ENCODE measurements at places on chromosomes 16 and 17.

DNA sequence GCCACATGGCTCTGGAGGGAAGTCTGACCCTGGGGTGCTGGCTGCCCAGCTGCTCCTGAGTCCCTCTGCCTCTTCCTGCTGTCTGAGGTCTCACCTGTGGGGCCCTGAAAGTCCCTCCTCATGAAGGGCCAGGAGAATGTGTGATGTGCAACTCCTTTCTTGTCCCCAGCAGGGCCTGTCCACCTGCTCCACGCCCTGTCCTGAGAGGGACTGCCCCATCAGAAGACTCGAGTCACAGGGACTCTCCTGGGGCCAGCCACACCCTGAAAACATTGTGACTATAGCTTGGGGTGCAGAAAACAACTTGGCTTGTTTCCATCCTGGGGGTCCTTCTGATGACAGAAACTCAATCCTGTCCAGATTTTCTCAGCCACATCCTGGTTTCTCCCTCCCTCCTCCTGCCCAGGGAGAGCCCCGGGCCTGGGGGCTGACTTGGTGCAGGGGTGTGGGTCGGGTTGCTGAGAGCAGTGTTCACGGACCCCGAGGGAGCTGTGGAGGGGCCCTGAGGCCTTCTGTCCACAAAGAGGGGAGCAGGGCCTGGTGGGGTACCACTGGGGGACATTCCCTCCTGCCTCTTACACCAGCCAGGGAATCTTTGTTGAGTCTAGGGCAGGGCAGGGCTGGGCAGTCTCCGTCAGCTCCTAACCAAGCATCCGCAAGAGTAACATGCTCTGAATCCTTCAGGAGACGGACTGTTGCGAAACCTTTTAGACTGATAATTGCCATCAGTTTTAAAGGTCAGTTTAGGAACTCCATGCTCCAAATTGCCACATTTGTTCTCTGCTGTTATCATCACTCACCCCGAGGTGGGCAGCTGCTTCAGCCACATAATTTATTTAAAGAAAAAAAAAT is 45.9 kb downstream of the NT5M start:
- DNase-seq, result no peak

DNA sequence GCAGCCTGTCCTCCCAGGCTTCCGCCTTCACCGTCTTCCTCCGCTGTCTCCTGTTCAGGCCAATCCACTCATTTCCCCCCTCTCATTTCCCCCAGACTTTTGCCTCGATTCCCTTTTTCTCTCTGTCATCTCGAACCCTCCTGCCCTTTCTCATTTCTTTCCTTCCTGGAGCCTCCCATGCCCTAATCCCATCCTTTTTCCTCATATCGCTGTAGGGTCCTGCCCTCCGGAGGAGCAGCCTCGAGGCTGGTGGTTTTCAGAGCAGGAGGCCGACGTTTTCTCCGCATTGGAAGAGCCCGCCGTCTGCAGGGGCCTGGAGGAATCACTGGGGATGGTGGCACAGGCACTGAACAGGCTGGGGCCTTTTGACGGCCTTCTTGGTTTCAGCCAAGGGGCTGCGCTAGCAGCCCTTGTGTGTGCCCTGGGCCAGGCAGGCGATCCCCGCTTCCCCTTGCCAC is 597 bp downstream of the OVCA2 start:
- DNase-seq, result no peak

- no peak for DNase-seq
Observed at GRCh38 chr16:15946257-15947044, 3.0 kb upstream of the ABCC1 start.

DNA sequence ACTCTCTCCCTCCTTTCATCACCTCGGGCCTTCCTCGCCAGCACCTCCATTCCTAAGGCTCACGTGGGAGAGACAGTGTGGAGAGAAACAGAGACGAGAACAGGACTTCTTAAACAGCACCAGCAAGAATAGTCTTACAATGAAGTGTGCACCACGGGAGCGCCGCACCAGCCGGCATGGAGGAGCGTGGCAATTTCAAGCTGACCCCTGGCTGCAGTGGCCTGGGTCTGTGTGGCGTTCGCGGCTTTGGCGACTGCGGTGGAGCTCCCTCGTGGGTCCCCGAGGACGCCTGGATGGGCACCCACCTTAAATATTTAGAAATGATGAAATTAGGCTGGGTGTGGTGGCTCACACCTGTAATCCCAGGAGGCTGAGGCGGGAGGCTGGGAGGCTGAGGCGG is 20.5 kb upstream of the MED9 start:
- DNase-seq, result no peak

- DNase-seq, result peak; percentile 43
Observed at GRCh38 chr16:50326835-50327465, 41.8 kb downstream of the BRD7 start.

DNA sequence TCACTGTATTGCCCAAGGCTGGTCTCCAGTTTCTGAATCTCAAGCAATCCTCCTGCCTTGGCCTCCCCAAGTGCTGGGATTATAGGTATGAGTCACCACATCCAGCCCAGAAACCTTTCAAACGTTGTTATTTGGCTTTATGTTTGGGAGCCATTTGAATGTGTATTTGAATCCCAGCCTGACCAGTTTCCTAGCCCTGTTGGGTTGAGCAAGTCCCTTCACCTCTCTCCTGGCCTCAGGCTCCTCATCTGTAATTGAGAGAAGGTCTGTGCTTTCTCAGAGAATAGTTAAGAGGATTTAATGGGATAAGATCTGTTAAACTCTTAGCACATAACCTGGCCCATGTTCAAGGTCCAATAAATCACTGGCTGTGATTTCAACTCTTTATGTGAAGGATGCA is 385.8 kb upstream of the RBFOX1 start:
- no peak for DNase-seq

DNA sequence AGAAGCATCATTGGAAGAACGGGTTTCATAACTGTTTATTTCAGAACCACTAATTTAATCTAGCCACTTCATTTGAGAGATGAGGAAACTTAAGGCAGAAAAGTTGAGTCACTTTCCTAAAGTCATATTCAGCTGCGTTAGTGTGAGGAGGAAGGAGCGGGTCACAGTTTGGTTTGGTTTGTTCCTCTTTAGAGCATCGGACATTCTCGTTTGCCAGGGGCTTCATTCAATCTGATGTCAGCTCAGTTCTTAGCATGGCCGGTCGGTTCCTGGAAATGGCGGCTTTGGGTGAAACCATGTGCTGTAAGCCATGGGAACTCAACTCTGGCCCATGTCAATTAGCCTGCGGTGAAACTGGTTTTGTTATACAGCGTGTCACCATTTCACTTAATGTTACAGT is 186.5 kb downstream of the LGALS9B start:
- DNase-seq, result no peak

- no peak for DNase-seq
Observed at GRCh38 chr16:86685076-86685475, 106.7 kb downstream of the FOXL1 start.

GRCh38 chr16:59116744-59117143 is 382.6 kb upstream of the GOT2 start:
- no peak for DNase-seq

DNA sequence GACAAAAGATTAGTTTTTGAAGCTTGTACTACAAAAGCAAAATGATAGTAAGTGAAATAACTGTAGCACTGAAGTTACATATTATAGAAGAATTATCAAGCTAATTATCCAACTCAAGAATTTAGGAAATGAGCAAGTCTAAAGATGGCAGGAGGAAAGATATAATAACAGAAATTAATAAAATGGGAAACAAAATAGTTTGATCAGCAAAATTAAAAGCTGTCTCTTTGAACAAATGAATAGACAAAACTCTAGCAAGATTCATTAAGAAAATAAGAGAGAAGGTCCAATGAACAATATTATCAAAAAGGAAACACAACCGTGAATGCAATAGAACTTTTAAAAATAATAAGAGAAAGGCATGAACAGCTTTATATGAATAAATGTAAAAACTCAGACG is 224.3 kb upstream of the IRX5 start:
- no peak for DNase-seq

- DNase-seq, result no peak
Observed at GRCh38 chr16:66170989-66171388, 195.5 kb upstream of the CDH5 start.

DNA sequence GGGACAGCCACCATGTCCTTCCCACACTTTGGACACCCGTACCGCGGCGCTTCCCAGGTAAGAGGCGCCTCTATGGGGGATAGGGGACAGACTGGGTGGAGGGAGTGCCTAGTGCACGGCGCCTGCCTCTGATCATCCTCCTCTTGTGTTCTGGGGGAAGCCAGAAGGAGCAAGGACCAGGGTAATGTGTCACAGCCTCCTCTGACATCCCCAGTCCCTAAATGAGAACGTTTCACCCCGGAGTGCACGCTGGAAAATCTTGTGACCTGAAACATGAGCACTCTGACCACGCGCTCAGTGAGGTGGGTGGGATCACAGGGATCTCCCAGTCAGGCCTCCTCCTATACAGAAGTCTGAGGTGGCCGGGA is 1.1 kb downstream of the IRX6 start:
- DNase-seq, result no peak

DNA sequence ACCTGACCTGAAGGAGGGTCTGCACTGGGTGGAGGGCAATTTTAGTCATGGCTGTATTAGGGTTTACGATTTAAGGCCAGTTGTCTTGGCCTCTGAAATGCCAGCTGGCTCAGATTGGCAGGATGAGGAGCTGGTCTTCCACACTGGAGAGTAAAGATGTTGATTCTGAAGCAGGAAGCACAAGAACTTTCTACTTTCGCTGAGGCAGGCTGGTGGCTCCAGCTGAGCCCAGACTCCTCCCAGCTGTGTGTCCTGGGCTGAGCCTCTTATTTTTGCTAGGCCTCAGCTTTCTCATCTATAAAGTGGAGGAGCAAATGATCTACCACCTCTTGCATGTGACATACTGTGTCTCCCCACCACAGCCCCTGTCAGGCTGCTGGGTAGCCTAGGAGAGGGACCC is 74.4 kb downstream of the MRM1 start:
- no peak for DNase-seq

DNA sequence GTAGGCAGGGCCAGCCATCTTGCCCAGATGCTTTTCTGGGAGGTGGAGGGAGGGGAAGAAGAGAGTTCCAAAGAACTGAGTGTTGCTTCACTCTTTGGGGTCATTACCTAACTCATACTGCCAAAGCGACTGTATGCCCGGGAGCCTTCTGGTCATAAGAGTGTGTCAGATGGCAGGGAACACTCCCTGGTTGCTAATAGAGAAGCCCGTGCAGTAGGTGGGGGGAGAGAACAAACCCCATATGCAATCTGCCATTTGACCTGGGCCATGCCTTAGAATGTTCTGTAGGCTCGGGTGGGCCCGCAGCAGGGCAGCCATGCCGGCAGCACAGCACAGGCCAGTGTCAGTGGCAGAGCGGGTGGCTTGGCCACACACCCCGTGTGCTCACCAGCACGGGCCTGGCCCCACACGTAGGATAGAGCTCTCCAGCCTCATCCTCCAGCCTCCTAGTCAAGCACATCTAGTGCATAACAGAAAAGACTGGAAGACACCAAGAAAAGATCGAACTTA is 120.5 kb downstream of the SOCS1 start:
- DNase-seq, result no peak

DNA sequence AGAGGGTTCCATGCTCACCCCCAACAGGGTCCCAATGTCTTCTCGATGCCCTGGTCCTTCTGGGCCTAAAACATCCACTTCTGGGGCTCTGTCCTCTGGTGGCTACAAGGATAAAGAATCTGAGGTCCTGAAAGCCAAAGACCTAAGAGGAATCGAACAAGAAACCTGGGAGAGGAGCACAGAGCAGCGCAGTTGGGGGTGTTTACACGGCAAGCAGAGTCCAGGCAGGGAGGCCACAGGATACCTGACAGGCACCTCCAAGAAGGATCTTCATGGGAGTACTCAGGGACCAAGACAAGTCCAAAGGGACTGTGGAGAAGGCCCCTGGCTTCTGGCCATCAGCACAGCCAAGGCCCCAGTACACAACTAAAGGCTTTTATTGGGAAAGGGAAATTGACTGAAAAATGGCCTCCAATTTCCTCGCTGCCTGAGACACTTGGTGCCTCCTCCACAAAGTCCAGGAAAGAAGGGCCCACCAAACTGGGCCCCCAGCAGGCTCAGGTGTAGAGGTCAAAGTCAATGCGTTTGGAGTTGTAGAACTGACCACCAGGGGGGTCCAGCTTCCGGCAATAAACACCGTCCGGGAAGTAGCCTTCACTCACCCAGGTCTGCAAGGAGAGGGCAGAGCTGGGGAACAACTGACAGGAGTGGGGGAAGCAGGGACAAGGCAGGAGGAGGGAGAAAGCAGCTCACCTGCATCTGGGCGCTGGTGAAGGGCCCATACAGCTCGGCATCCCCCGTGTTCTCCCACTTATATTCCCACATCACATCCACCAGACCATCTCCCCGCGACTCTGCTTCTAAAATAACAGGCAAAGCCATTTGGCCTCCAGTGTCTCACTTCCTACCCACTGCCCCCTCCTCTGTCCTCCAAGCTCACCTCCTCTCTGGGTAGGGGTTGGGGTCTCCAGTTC is 2.4 kb downstream of the CD2BP2 start:
- DNase-seq, result no peak

DNA sequence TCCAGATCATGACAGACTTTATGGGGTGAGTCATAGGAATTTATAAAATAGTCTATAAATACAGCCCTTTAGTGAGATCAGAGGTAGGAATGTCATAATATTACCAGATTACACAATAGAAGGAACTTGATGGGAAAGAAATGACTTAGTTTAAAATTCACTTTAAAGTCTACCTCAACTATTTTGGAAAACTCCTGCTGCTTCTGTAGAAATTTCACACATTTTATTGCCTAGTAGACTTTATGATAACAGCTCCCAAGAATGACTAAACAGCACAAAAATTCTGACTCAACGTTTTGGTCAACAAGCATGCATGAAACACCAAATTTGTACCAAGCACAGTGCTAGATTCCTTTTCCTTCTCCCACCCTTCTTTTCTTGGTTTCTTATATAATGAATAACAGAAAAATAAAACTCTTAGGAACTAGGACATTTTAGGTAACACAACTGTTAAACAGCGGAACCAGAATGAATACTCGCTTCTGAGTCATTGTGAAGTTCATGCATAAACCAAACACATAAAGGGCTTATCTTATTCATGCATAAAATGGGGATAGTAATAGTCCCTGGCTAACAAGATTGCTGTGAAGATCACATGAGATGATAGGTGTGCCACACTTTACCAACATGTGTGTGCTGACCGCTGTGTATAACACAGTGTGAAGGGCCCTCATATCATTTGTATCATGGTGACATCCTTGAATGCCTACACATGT is 243.9 kb downstream of the CDH8 start:
- DNase-seq, result no peak

DNA sequence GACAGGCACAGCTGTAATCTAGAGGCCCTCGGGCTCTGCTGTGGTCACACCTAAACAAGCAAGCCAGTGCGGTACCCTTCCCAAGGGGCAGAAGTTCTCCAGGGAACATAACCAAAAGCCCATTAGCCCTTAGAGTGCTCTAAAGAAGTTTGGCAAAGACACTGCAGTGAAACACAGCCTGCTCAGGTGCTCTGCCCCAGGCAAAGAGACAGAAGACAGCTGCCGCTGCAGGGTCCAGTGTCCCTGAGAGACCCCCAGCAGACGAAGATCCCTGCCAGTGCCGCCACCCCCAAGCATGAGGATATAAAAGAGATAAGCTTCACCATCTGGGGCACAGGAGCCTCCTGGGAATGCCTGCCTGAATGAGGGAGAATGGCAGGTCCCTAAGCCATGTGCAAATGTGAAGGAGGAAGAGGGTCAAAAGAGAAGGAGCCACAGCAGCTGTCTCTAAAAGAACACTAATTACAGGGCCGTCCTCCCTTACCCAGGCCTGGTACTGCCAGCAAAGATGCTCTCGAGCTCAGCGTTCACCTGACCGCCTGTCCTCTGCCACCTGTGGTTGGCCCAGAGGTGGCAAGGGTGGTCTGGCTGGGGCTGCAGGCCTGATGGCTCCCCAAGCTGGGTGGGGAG is 29.7 kb downstream of the CUEDC1 start:
- DNase-seq, result no peak

- no peak for DNase-seq
Observed at GRCh38 chr17:37510056-37510455, 20.4 kb downstream of the DUSP14 start.

- DNase-seq, result no peak
Observed at GRCh38 chr16:87320510-87321227, 3.5 kb upstream of the C16orf95 start.
